ENCODE measurements at places on chromosomes 11 and 22.

DNA sequence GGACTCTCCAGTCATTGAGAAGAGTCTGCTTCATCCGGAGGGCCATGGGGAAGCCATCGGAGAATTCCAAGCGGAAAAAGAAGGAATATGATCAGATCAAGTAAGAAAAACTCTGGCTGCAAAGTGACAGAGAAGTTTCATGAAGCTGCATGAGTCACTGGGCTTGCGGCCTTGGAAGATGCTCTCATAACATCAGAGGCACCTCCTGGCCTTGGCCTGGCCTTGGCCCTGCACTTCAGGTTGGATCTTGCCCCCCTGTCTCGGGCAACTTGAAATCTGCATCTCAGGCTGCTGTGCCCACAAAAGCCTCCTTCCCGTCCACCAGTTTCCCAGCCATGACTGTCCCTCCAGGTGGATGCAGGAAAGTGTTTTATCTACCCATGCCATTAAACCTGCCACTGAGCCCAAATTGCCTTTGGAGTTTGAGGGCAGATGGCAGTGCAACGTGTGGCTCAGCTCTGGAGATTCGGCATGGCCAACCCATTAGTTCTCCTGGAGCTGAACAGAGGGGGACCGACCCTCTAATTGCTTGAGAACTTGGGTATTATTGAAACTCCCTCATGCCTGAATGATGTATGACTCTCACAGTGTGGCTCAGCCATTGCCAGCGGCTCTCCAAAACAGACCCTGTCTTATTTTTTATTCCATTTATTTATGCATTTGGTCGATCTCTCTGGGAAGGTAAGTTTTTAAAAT, 66.7 kb downstream of the SEZ6L start:
- DNase-seq: no peak

DNA sequence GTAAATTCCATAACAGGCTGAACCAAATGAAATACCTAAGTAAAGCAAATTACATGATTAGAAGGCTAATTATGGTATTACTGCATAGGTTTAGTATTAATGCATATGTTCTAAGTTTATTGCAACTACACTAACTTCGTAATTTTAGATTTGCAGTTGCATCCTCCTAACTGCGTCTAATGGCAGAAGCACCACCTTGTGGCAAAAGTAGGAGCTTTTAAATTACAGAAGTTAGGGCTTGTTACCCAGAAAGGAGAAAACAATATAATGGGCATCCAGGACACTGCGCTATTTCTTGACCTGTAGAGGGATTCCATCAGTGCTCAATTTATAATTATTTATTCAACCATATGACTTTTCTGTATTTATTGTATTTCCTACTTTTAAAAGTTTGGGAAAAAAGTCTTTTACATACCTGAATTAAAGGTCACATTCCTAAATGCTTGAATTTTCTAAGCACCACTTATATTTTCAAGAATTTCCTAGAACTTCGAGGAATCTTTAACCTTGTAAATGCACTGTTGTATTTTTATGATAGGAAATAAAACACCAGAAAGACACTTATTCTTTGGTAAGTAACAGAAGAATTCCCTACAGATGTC, 16.3 kb upstream of the GPR83 start:
- DNase-seq: no peak

DNA sequence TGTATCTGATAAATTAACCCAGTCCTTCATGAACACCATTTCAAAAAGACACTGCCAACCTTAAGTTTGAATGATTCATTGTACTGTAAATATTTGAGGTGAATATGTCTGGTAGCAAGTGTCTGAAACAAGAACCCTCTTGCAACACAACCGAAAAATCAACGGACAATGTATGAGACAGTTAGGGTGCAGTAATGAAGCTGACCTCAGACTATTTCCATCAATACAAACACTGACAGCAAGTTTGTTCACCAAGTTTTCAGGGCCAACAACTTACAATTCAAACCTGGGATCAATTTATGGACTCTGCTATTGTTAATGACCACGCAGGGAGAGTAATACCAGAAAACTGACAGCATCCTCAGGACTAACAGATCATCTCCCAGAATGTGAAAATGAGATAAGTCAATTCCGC, 126.3 kb downstream of the CADM1 start:
- DNase-seq: no peak

DNA sequence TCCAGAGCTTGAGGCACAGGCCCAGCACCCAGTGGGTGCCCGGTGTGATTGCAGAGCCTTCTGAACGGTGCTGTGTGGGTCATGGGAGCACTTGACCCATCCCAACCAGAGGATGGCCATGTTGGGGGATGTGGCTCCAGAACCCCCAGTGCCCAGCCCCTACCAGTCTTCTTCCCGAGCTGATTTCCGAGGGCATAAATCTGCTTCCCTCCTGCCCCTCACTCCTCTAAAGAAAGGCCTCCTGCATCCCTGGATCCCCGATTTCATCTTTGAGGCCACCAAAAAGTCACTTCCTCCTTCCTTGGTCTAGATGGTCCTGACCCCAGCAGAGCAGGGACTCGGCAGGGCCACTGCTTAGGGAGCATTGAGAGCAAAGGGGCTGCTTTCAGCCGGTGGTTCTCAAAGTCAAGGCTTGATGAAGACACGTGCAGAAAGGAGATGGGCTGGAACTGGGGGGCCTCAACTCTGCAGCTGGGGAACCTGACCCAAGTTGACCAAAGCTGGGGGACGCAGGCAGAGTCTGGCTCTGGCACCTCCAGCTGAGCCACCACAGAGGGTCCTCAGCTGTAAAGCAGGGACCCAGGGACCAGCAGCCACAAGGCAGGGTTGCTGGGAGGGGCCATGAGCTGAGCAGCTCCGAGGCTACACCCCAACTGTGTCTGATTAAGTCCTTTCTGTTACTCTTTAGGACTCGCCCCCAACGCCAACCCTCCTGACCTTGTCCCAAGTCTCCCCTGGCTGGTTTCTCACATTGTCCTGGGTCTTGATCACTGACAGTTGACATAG, 56.6 kb downstream of the LINC01488 start:
- no peak for DNase-seq

GRCh38 chr11:130486987-130487923, 38.8 kb downstream of the ADAMTS15 start:
- no peak for DNase-seq

GRCh38 chr22:19110064-19110458, 12.2 kb downstream of the DGCR2 start:
- no peak for DNase-seq

DNA sequence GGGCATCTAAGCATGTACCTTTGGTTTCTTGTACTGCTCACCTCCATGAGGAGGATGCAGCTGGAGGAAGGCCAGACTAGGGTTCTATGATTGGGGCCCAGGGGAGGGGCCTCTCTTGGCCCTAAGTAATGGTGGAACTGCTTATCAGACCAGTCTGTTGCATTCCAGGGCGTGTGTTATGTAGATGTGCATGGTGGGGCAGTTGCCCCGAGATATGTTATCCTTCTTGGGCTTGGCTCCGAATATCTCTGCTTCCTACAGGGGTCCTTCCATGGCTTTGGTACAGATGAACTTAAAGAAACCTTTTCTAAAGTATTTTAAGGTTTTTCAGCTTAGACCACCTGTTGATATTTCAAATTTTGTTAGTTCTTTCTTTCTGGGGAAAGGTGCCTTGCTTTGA, 126.0 kb downstream of the SWAP70 start:
- no peak for DNase-seq

GRCh38 chr22:26461188-26461810, 22.3 kb downstream of the HPS4 start:
- no peak for DNase-seq

DNA sequence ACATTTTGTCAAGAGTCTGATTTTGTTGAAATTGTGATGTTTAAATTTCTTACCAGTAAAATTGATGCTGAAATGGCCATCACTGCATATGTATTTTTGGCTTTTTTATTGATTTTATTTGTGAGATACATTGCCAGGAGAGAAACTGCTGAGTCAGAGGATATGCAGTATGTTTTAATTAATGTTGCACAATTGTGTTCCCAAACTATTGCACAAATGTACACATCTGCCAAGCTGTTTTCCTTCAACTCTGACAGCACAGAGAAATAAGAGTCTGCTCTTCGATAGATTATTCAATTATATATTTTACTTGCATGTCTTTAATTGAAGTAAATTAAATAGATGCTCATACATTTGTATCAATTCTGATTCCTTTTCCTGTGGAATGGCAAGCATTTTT, 640.2 kb upstream of the LUZP2 start:
- DNase-seq: no peak

DNA sequence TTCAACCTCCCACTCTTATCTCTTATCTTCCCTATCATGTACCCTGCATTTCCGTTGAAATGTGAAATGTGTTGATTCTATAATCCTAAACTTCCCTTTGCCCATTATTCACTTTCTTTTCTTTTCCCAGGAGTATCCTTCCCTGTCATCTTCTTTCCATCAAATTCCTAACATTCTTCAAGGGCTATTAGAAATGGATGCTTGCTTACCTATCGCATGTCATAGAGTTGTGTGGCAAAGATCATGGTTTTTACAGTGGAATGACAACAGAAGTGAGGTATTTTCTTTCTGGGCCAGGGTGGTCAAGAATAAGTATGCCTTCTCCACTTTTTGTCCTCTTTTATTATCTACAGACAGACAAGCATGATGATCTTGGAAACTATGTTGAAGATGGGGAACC, 124.4 kb upstream of the SLC5A12 start:
- DNase-seq: no peak

- no peak for DNase-seq
These were observed 12.7 kb downstream of the TMEM41B start for GRCh38 chr11:9301720-9302119.

DNA sequence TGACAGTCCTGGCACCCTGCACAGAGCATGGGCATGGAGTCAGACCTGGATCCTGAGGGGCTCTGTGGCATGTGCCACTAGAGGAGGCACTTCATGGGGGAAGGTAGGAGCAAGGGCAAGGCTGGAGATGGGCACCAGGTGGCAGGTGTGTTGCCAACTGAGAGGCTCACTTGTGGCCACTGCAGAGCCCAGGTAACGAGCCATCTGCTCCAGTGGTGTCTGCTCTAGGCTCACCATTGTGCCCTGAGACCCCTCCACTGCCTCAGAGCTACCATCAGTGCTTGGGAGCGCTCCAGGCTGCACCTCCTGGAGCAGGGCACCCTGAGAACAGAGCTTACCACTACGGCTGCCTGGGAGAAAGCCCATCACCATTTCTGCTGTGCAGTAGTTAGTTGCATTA, 1.3 kb upstream of the ZDHHC8 start:
- DNase-seq: no peak

- no peak for DNase-seq
These were observed 14.9 kb downstream of the DAGLA start for GRCh38 chr11:61694946-61695706.

DNA sequence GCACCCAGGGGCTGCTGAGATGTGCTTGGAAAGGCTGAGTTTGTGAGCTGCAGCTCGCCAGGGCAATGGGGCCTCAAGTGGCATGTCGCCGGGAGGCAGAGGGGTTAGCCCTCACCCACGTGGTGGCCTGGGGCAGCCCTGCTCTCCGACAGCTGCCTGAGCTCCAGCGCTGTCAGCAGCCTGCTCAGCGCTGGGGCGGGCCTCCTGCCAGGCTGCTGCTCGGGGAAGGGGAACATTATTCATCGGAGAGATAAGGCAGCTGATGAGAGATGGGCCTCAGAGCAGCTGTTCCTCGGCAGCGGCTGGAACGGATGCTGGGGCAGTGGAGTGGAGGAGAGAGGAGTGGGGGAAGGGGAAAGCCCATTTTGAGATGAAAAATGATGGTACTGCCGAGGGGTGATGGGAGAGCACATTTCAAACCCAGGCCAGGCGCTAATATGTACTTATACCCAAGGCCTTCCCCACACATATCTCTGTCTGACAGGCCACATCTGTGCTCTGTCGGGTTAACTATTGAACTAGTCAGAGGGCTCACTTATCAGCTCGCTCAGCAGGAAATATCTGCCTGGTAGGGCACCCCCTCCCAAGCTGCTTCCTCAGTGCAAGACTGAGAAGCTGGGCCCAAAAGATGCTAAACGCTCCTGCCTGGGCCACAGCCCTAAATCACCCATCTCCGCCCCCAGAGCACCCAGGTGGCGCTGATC, 79.5 kb downstream of the TIMP3 start:
- DNase-seq: no peak

- no peak for DNase-seq
These were observed 1459.4 kb upstream of the TENM4 start for GRCh38 chr11:80900265-80900664.

DNA sequence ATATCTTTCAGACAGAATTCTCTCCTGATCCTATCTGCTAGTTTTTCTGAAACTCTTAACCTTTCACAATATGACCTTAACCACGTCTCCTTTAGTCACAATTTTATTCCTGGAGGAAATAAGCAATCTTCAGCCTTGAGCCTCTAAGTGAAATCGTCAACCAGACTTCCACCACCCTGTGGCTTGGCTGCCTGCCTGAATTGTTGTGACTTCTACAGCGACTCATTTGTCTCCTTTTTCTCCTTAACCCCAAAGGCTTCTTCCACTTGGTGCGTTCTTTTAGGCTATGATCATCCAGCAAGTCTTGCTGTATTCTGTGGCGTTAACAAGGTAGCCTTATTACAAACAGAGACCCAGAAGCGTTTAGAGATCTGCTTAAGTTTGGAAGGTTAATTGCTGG, 535.1 kb upstream of the ARHGAP42 start:
- peak; percentile 31 for DNase-seq

GRCh38 chr22:17115945-17116565, 5.1 kb downstream of the TMEM121B start:
- DNase-seq: no peak

DNA sequence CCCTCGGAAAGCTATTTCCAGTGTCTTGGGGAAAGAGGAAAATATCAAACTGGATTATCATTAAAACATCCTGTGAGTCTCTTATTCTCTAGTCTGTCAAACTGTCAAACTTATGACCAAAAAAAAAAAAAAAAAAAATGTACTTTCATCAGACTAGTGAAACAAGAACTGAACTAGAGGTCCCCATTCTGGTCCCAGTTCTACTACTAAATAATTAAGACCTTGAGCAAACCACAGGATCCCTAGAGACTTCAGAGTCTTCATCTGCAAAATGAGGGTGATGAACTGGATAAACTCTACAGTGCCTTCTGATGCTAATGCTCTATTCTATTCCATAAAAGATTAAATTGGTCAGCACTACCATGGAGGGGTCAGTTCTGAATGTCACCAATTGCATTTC, 105.8 kb downstream of the SERGEF start:
- no peak for DNase-seq

- DNase-seq: no peak
These were observed 94.3 kb downstream of the SLC17A6 start for GRCh38 chr11:22432291-22433093.

GRCh38 chr11:34002420-34002819, 49.1 kb upstream of the CAPRIN1 start:
- no peak for DNase-seq

DNA sequence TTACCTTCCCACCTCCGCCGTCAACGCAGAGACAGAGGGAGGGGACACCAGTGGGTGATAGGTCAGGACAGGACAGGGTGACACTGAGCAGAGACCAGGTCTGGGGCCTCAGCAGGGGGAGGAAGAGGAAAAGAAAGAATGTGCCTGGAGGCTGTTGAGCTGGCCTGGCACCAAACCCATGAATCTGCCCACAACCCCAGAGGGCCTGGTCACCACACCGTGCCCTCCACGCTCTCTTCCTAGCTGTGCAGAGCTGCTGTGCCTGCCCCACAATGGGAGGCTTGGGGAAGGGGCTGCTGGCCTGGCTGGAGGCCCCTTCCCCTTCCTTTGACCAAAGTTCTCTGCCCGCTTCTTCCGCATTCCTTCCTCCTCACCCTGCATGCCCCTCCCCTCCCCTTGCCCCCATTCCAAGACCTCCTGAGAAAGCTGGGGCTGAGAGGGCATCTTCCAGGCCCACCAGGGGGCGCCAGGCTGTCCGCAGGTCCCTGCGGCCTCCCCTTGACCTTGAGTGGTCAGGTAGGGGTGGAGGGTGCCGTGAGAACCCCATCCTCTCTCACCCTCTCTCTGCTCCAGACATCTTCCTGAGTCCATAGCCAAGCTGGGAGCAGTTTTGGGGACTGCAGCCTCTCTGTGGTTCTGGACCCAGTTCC, 11.0 kb upstream of the CACNA1I start:
- DNase-seq: no peak
